ENCODE measurements at places on chromosomes 3 and 15.

- DNase-seq: no peak
These were observed 38.3 kb upstream of the INO80 start for GRCh38 chr15:41154412-41154811.

DNA sequence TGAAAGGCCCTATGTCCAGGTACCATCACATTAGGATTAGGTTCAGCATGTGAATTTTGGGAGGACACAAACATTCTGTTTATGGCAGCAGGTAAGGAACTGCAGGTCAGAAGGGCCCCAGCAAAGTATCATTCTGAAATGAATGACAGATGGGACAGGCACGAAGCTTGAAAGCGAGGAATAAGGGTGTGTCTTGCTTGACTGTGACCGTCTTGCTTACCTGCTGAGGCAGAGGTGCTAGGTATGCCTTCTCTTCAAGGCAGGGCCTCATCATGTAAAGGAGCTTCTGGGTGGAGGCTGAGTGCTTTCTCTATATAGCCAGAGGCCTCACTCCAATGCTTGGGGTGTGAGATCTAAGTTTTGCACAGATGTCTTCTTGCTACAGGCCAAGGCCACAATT is 41.4 kb downstream of the TMEM108 start:
- DNase-seq: no peak

- DNase-seq: no peak
These were observed 65.9 kb downstream of the CHAC1 start for GRCh38 chr15:41019174-41019573.

GRCh38 chr3:45549961-45550360 is 44.6 kb upstream of the LIMD1 start:
- no peak for DNase-seq

GRCh38 chr15:41281236-41281635 is 50.2 kb downstream of the CHP1 start:
- DNase-seq: no peak

DNA sequence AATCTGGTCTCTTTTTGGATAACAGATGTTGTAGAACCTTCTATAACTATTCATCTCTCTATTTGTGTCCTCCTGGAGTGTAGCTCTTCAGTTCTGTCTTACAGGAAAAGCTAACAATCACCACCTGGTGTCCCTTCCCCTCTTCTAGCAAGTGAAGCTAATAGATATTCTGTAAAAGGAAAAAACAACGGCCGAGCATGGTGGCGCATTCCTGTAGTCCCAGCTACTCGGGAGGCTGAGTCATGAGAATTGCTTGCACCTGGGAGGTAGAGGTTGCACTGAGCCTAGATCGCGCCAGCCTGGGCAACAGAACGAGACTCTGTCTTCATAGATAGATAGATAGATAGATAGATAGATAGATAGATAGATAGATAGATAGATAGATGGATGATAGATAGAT is 779.4 kb downstream of the TUSC7 start:
- DNase-seq: no peak

DNA sequence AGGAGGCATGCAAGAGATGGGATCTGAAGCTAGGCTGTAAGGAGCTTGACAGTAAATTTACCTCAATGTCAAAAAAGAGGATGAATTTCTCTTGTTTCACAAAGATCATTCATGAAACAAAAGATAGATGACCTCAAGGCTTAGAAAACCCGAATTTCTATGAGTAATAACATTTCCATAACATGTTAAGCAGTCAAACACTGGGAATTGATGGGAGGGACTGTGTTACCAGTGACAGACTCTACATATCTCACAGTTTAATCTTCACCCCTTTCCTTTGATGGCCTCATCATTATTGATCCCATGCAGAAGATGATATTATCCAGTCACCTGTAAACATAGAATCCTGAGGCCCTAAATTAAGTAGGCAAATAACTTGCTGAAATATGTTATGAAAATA is 53.5 kb upstream of the VGLL3 start:
- DNase-seq: no peak

DNA sequence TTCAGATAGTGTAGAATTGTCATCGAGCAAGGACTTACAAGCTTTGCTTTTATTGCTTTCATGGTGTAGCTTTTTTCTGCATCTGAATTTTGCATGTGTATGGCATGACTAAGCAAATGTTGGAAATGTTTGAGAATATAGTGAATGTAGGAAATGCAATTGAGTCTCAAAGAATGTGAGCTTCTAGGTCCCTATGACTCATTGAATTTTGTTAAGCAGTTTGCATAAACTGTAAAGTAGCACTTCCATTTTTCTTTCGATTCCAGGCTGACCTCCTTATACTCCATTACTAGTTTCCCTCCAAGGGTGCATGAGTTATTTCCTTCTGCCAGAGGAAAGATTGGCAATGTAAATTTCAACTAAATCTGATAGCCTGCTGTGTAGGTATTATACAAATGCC is 619.2 kb downstream of the DIPK2A start:
- DNase-seq: no peak

DNA sequence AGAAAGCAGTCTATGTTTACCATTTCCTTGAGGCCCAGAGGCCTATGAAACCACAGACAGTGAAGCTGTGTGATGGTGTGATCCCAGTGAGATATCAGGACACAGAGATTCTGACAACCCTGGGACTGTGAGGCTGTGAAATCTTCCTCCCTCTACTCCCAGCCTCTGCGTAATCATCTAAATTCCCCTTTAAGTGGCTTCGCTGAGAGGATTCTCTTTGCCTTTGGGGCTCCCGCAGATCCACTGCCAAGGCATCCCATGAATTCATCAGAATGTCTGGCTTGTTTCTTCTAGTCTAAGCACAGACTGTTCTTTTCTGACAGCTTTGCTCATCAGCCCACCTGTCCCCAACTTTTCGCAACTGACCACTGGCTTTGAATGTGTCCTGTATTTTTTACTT is 901.2 kb upstream of the NR2F2 start:
- DNase-seq: no peak

DNA sequence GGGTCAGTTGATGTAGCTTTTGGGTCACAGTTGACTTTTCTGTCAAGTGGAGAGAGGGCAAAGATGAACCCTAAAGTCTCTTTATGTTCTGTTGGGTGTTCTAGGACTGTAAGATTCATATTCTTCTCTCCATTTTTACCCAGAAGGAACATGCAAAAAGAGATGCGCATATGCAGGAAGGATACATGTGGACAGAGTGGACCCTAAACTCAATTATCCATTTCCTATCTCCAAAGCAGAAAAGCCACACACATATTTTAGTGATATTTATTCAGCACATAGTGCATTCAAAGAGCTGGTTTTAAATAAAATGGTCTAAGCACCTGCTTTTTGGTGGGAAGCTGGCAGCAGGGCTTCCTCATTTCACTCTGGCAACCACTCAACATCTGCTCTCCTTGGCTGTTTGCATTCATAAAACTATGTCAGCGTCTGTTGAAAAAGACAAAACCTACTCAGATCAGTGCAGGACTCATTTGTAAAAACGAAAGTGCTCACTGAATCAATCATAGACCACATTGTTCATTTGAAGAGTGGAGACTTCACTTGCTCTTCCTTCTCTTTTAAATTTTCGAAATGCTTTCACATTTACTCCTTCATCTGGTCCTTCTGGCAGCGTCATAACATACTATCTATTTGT is 96.6 kb downstream of the SEMA6D start:
- no peak for DNase-seq

DNA sequence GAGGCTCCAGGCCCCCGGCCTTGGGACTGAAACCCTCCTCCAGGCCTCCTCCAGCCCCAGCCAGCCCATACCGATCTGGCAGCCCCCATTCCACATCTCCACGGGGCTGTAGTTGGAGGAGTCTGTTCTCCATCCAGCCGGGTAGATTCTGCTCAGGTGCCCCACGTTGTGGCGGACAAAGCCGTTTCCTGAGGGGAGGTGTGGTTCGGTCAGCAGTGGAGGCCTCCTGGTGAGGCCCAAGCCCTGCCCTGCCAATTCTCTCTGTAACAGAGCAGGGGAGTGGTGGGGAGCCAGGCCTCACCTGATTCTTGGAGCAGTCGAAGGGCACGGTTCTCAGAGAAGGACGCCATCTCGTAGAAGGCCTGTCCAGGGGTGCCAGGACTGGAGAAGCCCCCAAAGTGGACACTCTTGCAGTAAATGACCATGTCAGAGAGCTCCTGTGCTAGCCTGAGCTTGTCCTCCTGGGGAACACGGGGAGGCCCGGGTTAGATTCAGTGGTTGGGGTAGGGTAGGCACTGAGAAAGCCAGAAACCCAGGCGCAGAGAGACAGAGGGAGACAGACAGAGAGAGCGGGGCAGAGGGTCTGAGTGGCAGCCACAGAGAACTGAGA is 18.5 kb downstream of the VILL start:
- no peak for DNase-seq

DNA sequence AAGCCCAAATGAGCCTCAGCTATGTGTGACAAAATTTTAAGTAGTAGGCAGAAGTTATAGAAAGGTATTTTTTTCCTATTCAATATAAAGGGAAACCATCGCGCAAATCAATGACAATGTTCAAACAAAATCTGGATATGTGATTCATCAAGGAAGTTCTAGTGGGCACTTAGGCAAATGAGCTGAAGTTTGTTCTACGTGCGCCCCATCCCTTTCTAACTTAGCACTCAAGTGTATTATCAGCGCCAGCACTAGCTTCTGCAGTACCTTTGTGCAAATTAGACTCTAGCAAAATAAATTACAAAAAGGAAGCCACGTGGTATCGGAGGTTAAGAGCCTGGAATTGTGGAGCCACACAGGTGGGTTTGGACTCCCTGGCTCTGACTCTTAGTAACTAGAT is 91.1 kb downstream of the TBL1XR1 start:
- no peak for DNase-seq

GRCh38 chr3:44359146-44359751 is 20.7 kb downstream of the TCAIM start:
- no peak for DNase-seq

- DNase-seq: peak; percentile 13
These were observed 33.9 kb downstream of the GRK7 start for GRCh38 chr3:141796889-141797781.

Data from activated T-helper 9 cell treated with anti-CD3 and anti-CD28 coated beads, Interleukin-2, amount 50 U/mL, for 16 hours (primary cell).